ENCODE measurements at places on chromosomes 16 and 17.

- DNase-seq, result no peak
Measured at GRCh38 chr17:41052566-41052965, 2.5 kb downstream of the KRTAP2-2 start.

DNA sequence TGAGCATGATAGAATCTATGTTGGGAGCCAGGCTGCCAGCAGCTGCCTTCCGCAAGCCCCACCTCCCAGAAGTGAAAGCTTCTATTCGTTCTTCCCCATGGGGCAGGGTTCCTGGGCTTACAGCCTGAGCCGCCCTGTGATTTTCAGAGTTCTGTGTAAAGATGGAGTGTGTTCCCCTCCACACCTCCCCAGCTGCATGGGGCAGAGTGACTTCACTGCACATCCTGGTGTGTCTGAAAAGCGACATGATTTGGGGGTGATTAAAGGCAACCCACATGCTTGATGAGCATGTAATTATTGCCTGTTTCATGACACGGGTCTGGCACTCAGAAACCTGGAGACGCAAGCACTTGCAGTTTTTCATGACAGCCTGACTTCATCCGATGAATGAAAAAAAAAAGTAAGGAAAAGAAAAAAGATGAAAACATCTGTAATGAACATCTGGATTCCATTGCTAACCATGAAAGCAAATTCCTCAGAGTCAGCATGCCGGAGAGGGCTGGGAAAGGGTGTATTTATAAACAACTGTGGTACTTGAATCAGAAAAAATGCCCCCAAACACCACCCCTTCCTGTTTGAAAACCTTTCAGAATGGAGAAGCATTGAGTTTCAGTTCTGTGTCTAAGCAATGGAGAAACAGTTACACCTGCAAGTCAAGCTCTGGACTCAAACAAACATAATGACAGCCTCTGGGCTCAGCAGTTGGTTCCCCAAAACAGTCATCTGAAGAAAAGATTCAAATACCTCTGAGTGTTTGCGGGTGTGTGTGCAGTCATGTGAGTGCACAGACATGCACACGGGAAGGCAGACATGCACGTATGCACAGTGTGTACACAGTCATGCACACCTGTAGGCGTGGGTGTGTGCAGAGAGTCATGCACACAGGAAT lies 266.0 kb downstream of the ENGASE start:
- no peak for DNase-seq

GRCh38 chr16:70688246-70688742 lies 2.4 kb upstream of the MTSS2 start:
- DNase-seq, result no peak

GRCh38 chr17:9421525-9421924 lies 154.1 kb downstream of the STX8 start:
- DNase-seq, result no peak

DNA sequence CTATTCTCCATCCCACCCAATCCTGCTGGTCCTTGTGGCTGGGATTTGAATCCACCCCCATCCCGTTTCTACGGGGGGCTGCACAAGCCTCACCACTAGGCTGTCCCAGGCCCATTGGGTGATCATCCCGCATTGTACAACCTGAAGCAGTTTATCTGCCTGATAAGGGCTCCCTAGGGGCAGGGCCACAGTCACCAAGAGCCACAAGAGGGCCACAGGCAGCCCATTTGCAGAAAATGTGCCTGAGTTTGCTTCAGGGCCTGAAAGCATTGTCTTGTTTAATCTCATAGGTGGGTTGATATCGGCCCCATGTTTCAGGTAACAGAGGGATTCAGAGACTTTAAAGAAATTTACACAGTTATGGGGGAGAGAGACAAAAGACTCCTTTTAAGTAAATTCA lies 245.0 kb downstream of the CPPED1 start:
- no peak for DNase-seq

DNA sequence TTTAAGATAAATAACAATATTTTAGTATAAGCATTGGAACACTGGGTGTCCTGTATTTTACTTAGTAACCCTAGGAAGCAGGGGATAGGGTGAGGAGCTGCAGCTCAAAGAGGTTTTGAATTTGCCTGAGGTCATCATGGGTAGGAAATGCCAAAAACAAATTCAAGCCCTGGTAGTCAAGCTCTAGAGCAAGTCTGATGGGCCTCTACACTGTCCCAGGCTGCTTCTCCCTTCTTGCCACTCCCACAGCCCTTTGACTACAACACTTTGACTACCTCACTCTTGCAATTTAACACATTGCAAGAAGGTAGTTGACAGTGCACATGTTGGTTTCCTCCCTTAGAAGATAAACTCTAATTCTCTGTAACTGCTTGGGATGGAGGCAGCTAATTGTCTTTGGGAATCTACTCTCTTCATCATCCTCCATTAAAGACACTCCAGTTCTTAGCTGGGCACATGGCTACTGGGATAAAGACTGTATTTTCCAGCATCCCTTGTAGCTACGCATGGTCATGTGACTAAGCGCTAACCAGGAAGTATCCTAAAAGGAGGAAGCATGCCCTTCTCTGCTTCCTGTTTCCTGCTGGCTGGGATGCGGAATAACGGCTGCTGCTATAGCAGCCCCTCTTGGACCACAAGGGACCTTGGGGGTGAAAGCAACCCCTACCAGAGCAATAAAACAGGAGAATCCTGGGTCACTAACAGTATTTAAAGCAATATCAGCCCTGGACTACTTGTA lies 30.7 kb upstream of the SSTR2 start:
- no peak for DNase-seq

- no peak for DNase-seq
Measured at GRCh38 chr17:34879146-34879545, 82.1 kb downstream of the CCT6B start.

DNA sequence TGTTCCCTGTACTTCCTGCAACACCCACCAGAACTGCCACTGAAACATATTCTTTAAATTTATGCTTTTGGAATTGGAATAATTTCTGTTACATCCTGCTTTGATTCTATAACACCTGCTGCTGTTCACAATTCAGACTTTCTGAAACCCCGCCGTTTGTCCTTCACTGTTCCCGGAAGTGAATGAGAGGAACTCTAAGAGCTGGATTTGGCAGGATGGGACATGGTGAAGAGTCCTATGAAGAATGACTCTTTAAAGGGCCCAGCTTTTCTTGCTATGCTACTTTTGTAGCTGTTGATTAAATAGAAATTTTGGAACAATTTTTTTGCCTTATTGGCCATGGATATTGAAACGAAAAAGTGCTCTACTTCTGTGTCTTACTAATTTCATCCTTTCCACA lies 8.9 kb downstream of the AP2B1 start:
- no peak for DNase-seq

DNA sequence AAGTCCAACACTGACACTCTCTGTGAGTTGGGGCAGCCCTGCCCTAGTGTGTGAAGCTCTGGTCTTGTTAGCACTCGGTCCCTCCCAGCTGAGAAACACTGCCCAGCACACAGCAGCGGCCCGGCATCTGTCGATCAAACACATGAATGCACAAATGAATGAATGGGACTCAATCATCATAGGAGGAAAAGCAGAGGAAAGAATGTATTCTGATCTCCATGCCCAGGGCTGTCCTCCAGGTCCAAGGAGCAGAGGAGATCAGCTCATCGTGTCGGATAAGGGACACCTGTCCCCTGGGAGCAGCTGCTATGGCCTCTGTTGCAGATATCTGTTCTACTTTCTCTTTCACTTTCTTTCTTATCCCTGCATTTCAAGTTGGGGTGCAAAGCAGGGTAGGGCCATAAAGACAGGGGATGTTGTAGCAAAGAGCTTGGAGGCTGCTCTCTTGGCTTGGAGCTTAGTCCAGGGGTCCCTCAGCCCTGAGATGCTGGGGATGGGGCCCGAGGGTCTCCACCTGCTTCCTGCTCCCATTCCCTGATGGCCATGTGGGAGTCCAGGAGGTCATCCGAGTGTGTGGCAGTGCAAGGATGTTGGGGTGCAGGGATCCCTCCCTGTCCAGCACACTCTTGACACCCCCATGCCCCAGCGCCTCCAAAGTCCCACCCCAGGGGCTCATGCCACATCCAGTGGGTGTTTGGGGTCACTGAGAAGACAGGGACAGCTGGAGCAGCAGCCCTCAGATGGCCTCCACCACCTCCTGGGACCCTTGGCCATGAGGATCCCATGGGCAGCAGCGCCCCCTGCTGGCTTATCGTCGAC lies 88.2 kb downstream of the IRF8 start:
- DNase-seq, result no peak

DNA sequence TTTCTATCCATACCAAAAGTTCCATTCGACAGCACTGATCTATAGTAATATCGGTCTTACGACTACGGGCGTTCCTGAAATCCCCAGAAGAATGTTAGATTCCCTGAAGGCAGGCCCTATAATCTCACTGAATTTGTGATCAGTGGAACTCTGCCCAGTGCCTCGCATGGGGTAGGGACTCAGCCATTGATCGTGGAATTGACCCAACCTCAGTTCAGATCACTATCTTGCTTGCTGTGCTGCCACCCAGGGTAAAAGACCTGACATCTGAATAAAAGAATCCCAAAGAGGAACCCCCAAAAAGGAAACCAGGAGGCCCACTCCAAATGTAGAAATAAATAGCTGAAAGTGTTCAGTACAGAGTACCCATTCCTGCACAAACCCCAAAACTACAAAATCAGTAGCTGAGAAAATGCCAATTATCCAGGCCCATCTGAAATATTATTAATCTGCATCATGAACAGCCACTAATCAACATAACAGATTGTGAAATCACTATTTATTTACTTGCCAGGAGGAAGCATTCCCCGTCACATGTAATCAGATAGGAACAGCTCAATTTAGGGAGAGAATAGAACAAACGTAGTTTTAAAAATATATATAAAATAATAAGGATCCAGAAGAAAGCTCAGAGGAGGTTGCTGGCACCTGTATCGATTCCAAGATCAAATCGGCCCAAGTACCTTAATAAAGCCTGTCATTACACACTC lies 221.9 kb downstream of the ZFHX3 start:
- no peak for DNase-seq

GRCh38 chr16:68592466-68593337 lies 52.4 kb upstream of the CDH3 start:
- DNase-seq, result no peak

DNA sequence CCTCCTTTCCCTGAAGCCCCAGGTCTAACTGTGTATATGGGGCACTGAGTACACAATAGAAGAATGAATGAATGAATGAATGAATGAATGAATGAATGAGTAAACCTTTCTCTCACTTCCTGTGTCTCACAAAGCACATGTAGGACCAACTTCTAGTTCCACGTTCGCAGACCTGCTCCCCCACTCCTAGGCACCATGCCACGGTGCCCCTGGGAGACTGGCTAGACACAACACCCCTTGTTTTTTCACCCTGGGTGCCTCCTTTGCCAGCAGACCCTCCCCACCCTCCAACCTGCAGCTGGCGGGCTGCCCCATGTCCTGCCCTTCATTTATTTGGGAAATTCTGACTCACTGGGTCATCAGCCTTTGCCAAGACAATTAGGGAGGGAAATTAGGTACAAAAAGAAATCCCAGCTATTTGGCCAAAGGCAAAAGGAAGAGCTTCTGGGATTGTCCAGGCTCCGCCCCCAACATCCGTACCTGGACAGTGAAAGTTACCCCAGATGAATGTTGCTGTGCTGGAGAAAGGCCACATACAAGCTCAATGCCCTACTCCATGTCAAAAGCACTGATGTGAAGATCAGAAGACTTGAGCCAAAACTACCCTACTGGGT lies 7.7 kb downstream of the CES1 start:
- no peak for DNase-seq

- DNase-seq, result no peak
Measured at GRCh38 chr17:6172642-6173330, 102.6 kb downstream of the WSCD1 start.

DNA sequence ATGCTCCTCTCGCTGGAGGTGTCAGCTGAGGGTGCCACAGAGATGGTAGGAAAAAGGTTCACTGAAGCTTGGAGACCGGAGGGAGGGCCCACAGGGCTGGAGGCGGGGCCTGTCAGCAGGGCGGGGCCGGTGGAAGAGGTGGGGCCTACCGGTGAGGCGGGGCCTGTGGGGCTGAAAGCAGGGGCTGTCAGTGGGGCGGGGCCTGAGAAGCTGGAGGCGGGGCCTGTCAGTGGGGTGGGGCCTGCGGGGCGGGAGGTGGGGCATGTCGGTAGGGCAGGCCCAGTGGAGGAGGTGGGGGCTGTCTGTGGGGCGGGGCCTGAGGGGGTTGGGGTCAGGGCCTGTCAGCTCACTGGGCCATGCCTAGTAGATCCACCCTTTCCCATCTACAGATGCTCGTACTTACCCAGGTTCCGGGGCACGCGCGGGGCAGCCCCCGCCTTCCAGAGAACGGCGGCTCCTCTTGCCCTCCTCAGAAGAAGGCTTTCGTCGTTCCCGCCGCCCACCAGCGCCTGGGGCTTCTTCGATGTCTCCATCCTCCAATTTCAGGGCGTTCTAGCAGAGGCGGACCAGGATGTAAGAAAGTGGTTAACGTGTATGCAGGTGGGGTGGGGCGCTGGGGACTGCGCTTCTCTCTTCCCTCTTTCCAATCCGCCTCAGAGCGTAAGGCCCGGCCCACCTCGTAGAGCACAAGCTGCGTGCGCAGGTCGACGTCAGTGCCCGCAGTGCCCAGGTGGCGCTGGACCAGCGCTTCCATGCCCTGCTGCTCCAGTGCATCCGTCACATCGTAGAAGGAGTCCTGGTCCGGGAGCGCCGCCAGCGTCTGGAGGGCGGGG lies 9.8 kb downstream of the TMEM208 start:
- no peak for DNase-seq

- no peak for DNase-seq
Measured at GRCh38 chr16:57739756-57740422, 4.3 kb downstream of the KATNB1 start.

- no peak for DNase-seq
Measured at GRCh38 chr17:57566721-57567120, 178.4 kb downstream of the CCDC182 start.

GRCh38 chr17:32355649-32356377 lies 5.9 kb downstream of the ZNF207 start:
- DNase-seq, result no peak

- peak; percentile 28 for DNase-seq
Measured at GRCh38 chr16:58628845-58629732, 537 bp downstream of the CNOT1 start.

- DNase-seq, result no peak
Measured at GRCh38 chr16:2971134-2971984, 2.2 kb downstream of the PAQR4 start.

GRCh38 chr17:30244853-30245385 lies 9.4 kb upstream of the SLC6A4 start:
- no peak for DNase-seq

DNA sequence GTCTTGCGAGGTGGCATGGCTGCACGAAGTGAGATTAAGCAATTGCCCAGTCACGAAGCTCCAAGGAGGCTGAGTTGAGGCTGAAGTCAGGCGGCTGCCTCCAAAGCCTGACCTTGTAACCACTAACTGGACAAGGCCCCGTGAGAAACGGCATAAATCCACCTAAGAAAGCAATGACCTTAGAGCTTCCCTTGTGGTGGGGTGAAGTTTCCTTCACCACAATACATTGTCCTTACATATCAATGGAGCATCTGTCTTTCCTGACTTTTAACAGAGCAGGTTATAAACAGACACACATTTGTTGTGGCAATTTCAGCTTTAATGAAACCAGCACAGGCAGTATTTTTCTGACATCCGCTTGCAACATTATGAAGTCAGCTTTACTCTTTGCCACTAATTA lies 2.5 kb upstream of the MED9 start:
- DNase-seq, result no peak
